ENCODE measurements at places on chromosomes 4 and X.

DNA sequence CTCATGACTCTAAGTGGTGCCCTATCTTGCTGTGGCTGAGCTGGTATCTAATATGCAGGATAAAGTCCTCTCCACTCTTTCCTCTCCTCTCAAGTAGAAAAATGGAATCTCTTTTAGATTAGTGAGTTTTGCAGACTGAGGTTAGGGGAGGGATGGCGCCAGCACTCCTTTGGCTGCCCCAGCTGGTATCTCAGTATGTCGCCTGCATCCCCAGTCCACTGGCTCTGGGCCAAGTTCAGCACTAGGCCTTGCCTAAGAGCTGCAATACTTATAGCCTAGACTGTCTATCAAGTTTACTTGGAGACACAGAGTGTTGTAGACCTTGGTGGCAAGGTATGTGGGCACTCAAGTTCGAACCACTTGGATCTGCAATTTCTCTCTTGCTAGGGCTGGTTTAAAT is 351.3 kb downstream of the NAP1L3 start:
- DNase-seq, result no peak

DNA sequence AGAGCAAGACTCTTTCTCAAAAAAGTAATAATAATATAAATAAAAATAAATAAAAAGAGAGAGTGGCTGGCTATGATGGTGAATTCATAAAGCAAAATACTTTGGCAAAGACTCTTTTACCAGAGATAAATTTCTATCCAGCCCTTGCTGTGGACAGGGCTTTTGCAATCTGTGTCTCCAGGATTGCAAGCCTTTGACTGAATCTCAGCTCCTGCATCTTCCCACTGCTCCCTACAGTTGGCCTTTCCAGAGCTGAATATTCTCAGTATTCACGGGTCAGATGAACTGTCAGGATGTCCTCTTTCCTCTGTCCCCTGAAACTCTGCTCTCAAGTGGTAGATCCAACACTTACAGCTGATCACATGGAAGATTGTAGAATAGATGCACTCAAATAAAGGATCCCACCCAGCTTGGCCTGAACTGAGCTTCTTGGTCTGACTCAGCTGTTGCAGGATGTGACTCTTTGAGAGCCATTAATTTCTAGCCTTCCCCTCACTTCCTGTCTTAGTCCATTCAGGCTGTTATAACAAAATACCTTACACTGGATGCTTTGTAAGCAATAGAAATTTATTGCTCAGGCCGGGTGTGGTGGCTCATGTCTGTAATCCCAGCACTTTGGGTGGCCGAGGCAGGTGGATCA is 123.4 kb upstream of the GUCY1A1 start:
- no peak for DNase-seq

DNA sequence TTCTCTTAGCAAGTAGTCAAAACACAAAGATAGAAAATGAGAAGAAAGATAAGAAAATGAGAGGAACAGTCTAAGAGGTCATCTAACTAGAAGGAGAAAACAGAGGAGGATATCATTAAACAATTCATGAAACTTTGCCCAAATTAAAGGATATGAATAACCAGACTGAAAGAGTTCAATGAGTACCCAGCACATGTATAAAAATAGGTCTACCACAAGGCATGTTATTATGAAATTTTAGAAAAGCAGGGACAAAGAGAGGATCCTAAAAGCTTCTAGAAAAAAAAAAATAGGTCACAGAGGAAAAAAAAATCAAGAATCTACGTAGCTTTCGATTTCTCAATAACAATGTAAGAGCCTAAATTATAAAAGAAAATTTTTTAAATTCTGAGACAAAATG is 118.5 kb downstream of the WDFY3 start:
- no peak for DNase-seq

- no peak for DNase-seq
These were observed 4.0 kb downstream of the BEND4 start for GRCh38 chr4:42148425-42148824.

GRCh38 chr4:77358315-77358928 is 201.4 kb downstream of the CCNG2 start:
- DNase-seq, result no peak

DNA sequence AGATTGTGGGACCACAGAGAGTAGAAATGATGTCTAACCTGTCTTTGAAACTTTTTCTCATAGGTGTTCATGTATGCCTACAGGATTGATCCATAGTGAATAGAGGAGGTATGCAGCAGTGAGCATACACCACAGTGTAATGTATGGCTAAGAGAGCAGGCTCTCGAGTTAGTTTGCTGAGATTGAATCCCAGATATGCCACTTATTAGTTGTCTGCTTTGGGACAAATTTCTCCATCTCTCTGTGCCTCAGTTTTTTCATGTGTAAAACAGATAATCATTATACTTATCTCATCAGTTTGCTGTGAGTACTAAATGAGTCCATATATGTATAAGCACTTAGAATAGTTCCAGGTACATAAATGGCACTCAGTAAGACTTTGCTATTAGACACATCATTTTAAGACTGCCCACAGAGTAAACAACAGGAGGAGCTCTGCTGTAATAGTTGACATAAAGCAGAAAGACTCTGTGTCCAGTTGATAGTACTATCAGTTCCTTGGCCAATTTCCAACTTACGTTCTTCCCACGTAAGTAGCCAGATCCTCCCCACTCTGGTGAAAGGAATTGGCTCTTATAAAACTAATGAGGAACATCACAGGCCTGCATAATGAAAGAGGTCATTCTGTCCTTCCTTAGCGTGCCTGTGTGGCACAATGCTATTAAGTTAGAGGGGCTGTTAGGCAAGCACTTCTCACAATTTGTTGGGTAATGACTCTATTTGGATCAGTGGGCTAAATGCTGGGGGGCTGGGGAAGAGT is 20.7 kb upstream of the RNF150 start:
- no peak for DNase-seq

GRCh38 chr4:100823066-100823992 is 305.5 kb upstream of the EMCN start:
- no peak for DNase-seq

GRCh38 chrX:54978448-54978847 is 15.5 kb downstream of the PFKFB1 start:
- no peak for DNase-seq

GRCh38 chr4:159705334-159705733 is 602.5 kb downstream of the RAPGEF2 start:
- no peak for DNase-seq

GRCh38 chr4:37540486-37540885 is 145.7 kb downstream of the RELL1 start:
- no peak for DNase-seq

GRCh38 chrX:153414856-153415510 is 3.7 kb downstream of the ZFP92 start:
- no peak for DNase-seq

DNA sequence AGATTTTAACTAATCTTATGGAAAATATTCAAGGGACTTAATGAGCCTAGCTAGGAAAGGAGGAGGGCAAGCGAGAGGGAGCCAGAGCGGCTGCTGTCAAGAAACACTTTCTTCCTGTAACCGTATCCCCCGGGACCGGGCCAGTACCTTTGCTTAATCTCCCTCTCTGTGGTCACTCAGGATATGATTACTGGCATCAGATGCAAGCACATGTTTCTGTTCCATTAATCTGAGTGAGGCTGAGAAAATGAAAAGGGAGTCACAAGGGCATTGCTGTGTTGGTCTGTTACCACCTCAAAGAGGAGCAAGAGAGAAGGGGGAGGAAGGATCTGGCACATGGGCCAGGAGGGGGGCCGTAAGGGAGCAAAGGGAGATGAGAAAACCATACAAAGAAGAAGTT is 356.7 kb upstream of the GATB start:
- DNase-seq, result no peak

- DNase-seq, result no peak
These were observed 90.2 kb downstream of the SHOX start for GRCh38 chrX:720825-721224.

GRCh38 chrX:149515954-149516602 is 11.0 kb upstream of the IDS start:
- no peak for DNase-seq

DNA sequence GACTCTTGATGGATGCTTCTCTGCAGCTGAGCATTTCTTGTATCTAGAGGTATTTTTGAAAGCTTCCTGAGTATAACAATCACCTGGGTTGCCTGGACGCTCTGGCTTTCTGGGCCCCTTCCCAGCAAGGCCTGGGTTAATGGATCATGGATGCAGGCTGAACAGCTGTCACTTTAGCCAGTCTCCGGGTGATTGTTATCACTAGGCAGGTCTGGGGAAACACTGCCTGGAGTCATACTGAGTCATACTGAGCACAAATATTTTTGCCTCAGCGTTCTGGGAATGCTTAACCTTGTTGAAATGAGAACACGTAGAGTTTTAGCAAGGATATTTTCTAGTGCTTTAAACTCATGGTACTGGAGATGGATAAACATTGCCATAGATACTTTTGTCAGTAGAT is 102.6 kb downstream of the PHEX start:
- DNase-seq, result no peak

GRCh38 chr4:35772291-35772690 is 472.0 kb downstream of the ARAP2 start:
- DNase-seq, result no peak

DNA sequence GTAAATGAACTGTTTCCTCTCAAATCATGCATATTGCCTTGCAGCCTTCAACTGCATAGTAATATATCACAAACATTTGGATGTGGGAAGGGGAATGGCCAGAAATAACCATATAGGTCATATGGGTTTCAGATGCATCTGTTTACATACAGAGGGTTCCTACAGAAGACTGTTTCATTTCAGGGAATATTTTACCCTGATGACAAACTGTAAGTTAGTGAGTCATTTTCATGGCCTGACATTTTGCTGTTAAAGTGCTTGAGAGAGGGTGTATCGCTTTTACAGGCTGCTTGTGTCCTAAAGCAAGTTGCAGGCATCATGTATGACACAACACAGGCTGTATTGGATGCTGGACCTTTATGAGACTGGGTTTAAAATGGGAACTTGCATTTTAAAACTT is 25.5 kb upstream of the AMOT start:
- DNase-seq, result no peak

GRCh38 chr4:166460769-166461550 is 587.9 kb downstream of the TLL1 start:
- DNase-seq, result no peak

DNA sequence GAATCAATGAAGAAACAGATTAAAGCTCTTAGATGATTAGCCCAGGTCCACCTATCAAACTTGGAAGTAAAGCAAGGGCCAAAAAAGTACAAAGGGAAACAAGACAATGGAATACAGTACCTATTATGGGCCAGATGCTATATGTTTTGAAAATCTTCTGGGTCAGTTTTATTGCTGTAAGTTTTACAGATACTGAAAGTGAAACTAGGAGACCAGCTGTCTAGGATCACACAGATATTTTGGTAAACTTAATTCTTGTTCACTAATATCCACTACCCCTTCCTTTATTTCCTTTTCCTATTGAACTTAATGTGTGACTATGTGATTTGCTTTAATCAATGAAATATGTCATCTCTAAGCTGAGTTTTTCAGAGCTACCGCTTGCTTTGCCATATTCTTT is 505.4 kb upstream of the PITX2 start:
- DNase-seq, result no peak

DNA sequence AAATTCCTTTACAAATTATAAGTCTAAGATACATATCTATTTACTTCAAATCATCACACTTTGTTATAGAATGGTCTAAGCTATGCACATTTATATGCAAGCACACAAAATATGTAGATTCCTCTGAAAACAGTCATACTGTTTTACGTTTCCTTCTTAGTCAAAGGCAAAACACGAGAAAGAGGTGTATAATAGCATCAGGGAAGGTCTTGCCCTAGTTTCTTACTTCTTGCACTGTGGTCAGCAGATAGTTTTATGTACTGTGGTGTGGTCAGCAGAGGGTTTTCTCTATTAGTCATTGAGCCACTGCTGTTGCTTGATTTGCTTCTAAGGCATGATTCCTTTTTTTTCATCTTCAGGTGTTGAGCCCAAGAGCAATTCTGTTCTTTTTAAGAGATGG is 117.7 kb downstream of the ADAM29 start:
- DNase-seq, result no peak

- DNase-seq, result no peak
These were observed 939.8 kb downstream of the GLUD2 start for GRCh38 chrX:121987163-121987562.

- no peak for DNase-seq
These were observed 24.2 kb downstream of the BCOR start for GRCh38 chrX:40073439-40074054.

DNA sequence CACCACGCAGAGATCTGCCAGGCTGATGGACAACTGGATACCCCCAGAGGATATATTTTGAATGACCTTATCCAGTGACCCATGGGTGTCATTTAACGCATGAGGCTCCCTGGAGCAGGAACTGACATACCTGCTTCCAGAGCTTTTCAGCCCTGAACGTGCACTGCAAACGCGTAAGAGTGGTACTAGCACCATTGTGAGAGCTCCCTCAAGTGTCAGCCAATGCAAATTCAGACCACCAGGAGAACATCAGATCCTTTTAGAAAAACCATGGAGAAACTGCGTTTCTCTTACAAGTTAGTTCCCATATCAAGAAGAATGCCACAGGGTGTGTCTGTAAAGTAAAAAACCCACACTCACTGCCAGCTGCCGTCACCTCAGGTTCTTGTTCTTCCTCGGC is 7.3 kb downstream of the TREX2 start:
- no peak for DNase-seq

GRCh38 chr4:7929118-7929951 is 10.3 kb downstream of the AFAP1 start:
- DNase-seq, result no peak

DNA sequence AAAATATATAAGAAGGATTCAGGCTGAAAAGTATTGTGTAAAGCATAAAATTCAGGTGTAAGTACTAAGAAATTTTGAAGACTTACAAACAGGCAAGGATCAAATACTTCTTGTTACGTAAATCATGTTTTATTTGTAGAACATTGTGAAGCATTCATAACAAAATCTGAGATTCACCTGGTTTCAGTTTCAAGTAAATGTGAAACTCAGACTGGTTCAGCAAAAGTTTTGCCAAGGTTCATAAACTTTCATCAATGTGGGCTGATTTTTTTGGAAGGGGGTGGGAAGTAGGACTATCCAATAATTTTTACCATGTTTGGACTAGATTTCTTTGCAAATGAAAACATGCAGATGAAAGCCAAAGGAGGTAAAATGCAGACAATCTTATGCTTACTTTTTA is 527.7 kb downstream of the ANKRD50 start:
- DNase-seq, result no peak

- DNase-seq, result no peak
These were observed 70.3 kb downstream of the PPEF2 start for GRCh38 chr4:75831856-75832405.

GRCh38 chr4:77711469-77711868 is 105.8 kb downstream of the CXCL13 start:
- DNase-seq, result no peak

DNA sequence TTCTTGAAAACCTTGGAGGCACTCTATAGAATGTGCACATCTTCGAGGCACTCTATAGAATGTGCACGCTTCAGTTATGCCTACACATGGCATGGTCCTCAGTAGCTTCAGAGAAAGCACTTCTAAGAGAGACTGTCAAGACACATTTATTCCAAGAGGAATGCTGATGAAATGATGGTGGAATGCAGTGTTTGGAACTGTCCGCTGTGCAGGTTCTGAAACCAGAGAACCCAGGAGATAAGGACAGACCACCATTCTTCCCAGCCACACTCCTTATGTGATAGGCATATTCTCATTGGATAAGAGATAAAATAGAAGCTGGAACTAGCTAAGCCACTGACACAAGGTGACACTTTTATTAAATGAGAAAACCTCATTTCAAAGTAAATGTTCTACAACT is 263.3 kb downstream of the NLGN4X start:
- no peak for DNase-seq

- no peak for DNase-seq
These were observed 108.0 kb downstream of the GPM6A start for GRCh38 chr4:175703956-175704600.

GRCh38 chrX:9905288-9905687 is 61.9 kb upstream of the CLDN34 start:
- no peak for DNase-seq

All from stimulated activated CD4-positive, alpha-beta T cell treated with anti-CD3 and anti-CD28 coated beads, Interleukin-1b, Interleukin-23, amount 100 ng/mL, for 1 hour (primary cell).